ENCODE measurements at places on chromosomes 1 and 21. TPM values are rescaled to one million over a fixed set of nuclear protein-coding genes. Genes with fewer than 3 reads are reported as not detected.

Gene TRIM33
- total RNA-seq, result 66.5 TPM

Gene HSF2BP
- total RNA-seq, result 2.0 TPM

Gene RNPC3
- 24.6 TPM for total RNA-seq

Gene GBP5
- not detected for total RNA-seq

Gene E2F2
- 7.8 TPM for total RNA-seq

Gene CD1E
- total RNA-seq, result not detected

Gene WNT4
- total RNA-seq, result 0.98 TPM

Gene TPTE
- total RNA-seq, result not detected

GRCh38 chr1:65209005-65209885, 61.2 kb downstream of the AK4 start:
- peaks cover 10% of the 10 kb centered on the region for H3K4me1 ChIP-seq
- no peaks in the 10 kb centered on the region for H3K27me3 ChIP-seq

GRCh38 chr1:191327868-191328267, 830.4 kb upstream of the RGS18 start:
- H3K4me1 ChIP-seq, result no peaks in the 10 kb centered on the region
- no peak for DNase-seq
- H3K4me3 ChIP-seq, result no peak overlapping the region
- no peaks in the 10 kb centered on the region for H3K27me3 ChIP-seq
- H3K27ac ChIP-seq, result no peak overlapping the region

GRCh38 chr1:98404866-98405265, 256.7 kb upstream of the SNX7 start:
- no peak for DNase-seq
- no peaks in the 10 kb centered on the region for H3K36me3 ChIP-seq
- no peak overlapping the region for H3K4me3 ChIP-seq
- no peak overlapping the region for H3K27ac ChIP-seq

DNA sequence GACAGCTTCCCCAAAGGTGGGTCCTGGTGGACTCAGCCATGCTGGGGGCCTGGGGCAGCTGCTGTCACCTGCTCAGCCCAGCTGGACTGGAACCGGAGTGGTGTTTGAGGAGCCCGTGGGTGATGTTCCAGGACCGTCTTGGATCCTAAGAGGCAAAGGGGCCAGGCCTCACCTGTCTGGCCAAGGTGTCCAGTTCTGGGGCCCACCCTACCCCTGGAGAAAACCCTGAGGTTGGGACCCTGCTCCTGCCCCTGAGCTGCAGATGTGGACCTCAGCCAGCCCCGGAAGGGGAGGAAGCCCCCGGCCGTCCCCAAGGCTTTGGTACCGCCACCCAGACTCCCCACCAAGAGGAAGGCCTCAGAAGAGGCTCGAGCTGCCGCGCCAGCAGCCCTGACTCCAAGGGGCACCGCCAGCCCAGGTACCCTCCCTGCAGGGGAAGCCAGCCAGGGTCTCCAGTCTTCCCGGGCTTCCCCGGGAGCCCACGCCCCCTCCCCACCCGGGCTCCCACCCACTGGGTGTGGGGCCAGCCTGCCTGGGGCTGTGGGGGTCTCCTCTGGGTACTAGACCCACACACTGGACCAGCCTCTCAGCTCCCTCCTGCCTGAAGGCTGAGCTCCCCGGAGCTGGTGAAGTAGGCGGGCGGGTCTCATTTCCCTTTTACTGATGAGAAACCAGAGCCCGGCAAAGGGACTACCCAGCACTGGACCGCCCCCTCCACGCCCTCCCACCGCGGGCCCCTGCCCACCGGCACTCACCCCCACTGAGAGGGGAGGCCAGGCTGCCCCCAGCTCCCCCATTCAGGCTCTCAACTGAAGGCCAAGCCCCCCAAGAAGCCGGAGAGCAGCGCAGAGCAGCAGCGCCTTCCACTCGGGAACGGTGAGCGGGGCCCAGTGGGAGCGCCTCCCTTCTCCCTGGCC, 1.3 kb downstream of the AIRE start:
- H3K27ac ChIP-seq, result no peak overlapping the region
- H3K4me3 ChIP-seq, result no peak overlapping the region
- DNase-seq, result no peak
- peaks cover 24% of the 10 kb centered on the region for H3K27me3 ChIP-seq

DNA sequence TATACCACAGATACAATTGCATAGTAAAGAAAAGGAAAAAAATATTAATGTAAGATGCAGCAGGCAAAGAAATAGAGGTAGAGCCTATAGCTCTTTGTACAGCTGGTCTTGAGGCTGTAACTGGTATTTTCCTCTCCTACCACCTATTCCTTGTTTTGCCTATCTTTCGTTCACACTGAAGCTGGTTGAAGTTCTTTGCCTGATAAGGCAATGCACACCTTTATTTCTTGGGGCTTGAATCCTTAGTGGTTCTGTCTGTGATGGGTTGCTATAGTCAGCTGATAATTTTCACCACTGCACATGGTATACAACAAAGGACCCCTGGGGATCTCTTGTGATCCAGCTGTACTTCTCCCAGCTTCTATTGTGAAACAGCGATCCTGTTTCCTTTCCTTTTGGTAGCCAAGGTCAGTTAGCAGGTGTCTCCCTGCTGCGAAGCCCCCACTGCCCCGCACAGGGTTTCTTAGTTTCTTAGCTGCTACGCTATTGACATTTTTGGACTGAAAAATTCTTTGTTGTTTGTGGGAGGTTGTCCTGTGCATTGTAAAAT, 9.9 kb upstream of the TSNAX start:
- H3K4me3 ChIP-seq, result no peak overlapping the region
- peaks cover 2% of the 10 kb centered on the region for H3K4me1 ChIP-seq
- H3K27me3 ChIP-seq, result no peaks in the 10 kb centered on the region
- H3K27ac ChIP-seq, result no peak overlapping the region
- no peak for DNase-seq
- H3K36me3 ChIP-seq, result no peaks in the 10 kb centered on the region

DNA sequence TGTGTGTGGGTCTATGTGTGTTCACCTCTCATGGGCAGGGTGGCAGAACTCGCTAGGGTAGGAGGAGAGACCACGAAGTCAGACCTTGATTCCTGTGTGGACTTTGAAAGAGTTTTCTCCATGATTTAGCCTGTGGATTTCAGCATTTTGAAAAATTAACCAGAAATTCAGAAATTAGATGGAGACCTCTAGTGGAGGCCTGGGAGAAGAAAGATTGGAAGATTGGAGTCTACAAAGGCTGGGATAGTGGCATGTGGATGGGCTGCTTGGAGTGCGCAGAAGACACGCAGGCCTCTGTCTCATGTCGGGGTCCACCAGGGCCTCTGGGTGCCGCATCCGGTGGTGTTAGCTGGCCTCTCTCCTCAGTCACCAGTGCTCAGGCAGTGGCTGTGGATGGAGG, 18.9 kb upstream of the IGSF5 start:
- H3K36me3 ChIP-seq, result no peaks in the 10 kb centered on the region
- H3K4me1 ChIP-seq, result no peaks in the 10 kb centered on the region
- no peak overlapping the region for H3K4me3 ChIP-seq
- no peak overlapping the region for H3K27ac ChIP-seq
- H3K27me3 ChIP-seq, result no peaks in the 10 kb centered on the region
- no peak for DNase-seq

DNA sequence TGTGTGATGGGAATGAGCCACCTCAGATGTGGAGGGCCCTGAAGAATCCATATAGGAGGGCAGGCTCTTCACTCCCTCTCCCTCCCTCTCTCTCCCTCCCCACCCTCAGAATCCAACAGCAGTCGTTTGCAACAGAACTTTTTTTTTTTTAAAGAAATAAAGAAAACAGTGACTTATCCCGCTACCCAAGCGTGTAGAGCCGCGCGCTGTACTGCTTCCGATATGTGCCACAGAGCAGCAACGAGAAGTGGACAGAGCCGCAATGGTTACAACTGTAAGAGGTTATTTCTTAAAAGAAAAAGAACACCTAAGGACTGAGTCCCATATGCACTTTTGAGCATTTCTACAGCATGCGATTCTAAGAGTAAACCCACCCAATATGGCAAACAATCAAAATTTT, 7.4 kb upstream of the NADK start:
- peaks cover 25% of the 10 kb centered on the region for H3K36me3 ChIP-seq
- peaks cover 12% of the 10 kb centered on the region for H3K4me1 ChIP-seq

DNA sequence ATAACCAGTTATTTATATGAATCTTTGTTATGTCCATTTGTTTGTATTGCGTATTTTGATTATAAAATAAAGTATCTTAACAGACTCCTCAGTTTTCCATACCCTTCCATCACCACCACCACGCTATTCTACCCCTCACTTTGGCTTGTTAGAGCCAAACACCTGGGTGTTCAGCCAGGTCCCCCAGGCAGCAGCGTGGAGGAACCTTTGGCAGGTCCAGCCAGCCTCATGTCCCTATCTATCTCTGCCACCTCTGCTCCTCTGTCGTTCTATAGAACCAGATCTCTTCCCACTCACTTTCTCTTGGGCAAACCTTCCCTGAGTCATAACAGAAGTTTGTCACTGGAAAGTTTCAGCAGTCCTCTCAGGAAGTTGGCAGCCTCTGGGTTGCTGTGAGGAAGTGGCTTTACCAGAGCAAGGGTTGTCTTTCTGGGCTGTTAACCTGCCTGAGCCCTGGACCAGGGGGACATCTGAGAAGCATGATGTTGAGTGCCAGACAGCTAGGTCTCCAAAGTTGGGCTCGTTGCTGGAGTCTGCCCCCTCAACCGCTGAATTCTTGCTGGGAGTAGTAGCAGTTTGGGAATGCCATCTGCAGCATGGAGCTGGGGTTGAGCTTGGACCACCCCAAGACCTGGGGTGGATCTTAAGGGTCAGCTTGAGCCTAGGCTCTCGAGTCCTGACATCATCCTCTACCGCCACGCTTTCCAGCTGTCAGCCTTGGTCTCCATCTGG, 996 bp upstream of the SH3BGRL3 start:
- peaks cover 36% of the 10 kb centered on the region for H3K4me1 ChIP-seq
- no peak for DNase-seq
- H3K36me3 ChIP-seq, result peaks cover 6% of the 10 kb centered on the region
- H3K27ac ChIP-seq, result peak overlapping the region; percentile 89
- H3K27me3 ChIP-seq, result no peaks in the 10 kb centered on the region

GRCh38 chr21:37683396-37684114, 232.7 kb downstream of the KCNJ6 start:
- peaks cover 1% of the 10 kb centered on the region for H3K4me1 ChIP-seq
- H3K36me3 ChIP-seq, result no peaks in the 10 kb centered on the region
- peaks cover 7% of the 10 kb centered on the region for H3K27me3 ChIP-seq
- no peak overlapping the region for H3K4me3 ChIP-seq
- no peak for DNase-seq

DNA sequence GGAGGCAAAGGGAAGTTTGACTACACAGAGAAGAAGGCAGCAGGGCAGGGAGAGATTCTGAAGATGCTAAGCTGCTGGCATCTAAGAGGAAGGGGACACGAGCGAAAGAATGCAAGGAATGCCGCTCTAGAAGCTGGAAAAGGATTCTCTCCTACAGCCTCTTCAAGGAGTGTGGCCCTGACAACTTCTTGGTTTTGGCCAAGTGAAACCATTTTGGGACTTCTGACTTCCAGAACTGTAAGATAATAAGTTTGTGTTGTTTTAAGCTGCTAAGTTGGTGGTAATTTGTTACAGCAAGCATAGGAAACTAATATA, 28.5 kb downstream of the MGST3 start:
- H3K36me3 ChIP-seq, result peaks cover 7% of the 10 kb centered on the region
- H3K4me1 ChIP-seq, result no peaks in the 10 kb centered on the region
- H3K4me3 ChIP-seq, result no peak overlapping the region
- no peaks in the 10 kb centered on the region for H3K27me3 ChIP-seq
- no peak for DNase-seq

DNA sequence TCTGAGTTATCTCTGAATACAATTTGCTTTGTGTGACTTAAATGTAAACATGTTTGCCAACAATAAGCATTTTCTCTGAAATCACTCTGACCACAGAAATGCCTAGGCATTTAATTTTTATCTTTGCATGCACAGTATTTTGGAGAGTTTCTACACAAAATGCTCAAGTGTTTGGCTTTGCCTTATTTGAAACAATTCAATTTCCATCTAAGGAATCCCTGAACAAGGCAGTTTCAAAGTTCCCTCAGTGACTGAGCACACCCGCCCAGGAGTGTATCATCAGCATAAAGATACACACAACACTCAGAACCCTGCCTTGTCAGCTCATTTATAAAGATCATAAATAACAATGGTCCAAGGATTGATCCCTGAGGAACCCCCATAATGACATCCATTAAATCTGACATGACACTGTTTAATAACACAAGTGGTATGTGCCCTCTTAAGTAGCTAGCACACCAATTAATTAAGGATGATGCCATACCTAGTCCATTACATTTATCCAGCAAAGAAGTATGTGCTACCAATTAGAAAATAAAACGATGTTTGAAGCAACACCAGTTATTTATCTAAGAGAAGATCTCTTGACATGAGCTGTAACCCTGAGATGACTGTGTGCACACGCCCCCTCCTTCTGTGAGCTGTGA, 585.8 kb downstream of the ADGRL2 start:
- no peak overlapping the region for H3K27ac ChIP-seq
- no peak for DNase-seq
- no peaks in the 10 kb centered on the region for H3K4me1 ChIP-seq
- H3K36me3 ChIP-seq, result no peaks in the 10 kb centered on the region
- no peak overlapping the region for H3K4me3 ChIP-seq

DNA sequence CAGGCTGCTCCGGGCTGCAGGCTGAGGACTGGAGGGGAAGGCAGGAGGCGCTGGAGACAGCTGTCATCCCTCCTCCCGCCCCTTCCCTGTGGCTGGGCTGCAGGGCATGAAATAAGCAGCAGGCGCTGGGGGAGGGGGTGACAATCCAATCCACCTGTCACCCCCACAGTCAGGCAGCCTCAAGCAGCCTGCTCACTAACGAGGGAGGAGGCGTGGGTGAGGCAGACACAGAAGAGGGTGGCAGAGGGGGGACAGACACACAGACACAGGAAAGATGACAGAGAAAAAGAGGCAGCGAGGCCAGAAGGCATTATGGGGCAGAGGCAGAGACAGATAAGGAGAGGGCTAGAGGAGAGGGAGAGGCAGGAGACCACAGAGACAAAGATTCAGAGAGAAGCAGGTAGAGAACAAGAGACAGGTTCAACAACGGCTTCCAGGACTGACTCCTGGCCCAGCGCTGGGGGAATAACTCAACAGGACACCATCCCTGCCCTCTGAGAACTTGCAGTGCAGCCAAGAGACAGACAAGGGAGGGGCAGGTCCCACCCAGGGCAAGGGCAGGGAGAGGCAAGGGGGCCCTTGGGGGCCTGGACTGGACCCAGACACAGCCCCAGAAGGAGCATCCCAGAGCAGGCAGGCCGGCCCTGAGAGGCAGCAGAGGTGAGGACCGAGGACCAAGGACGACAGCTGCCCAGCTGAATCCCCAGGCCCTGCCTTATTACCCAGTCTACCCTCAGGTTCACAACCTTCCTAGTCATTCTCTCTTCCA, 11.2 kb downstream of the MEF2D start:
- peak overlapping the region; percentile 50 for H3K27ac ChIP-seq
- H3K36me3 ChIP-seq, result no peaks in the 10 kb centered on the region
- no peak for DNase-seq
- no peak overlapping the region for H3K4me3 ChIP-seq
- H3K4me1 ChIP-seq, result peaks cover 21% of the 10 kb centered on the region

GRCh38 chr1:56378341-56379070, 200.9 kb downstream of the PLPP3 start:
- H3K27me3 ChIP-seq, result peaks cover 22% of the 10 kb centered on the region
- no peak overlapping the region for H3K27ac ChIP-seq
- no peak overlapping the region for H3K4me3 ChIP-seq
- no peaks in the 10 kb centered on the region for H3K36me3 ChIP-seq

Data from progenitor cell of endocrine pancreas (in vitro differentiated cells).